ENCODE measurements at places on chromosomes 4 and X.
A peak's percentile ranks its signal among the peaks of the same experiment; 100 is the strongest.

DNA sequence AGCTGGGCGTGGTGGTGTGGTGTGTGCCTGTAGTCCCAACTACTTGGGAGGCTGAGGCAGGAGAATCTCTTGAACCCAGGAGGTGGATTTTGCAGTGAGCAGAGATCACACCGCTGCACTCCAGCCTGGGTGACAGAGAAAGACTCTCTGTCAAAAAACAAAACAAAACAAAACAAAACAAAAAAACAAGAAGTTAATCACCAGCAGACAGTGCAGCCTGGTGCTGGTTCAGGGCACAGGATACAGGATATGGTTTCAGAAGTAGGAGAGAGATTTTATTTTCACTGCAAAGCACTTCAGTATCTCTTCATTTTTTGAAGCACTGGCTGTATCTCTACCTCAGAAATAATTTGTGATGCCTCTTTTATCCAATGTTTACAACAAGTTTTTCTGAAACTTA is 1222.9 kb upstream of the PRKX start:
- DNase-seq: no peak

- no peak for DNase-seq
Observed at GRCh38 chr4:7344636-7345155, 90.0 kb downstream of the PSAPL1 start.

- DNase-seq: peak; percentile 34
Observed at GRCh38 chr4:152255437-152255836, 280.5 kb downstream of the FBXW7 start.

DNA sequence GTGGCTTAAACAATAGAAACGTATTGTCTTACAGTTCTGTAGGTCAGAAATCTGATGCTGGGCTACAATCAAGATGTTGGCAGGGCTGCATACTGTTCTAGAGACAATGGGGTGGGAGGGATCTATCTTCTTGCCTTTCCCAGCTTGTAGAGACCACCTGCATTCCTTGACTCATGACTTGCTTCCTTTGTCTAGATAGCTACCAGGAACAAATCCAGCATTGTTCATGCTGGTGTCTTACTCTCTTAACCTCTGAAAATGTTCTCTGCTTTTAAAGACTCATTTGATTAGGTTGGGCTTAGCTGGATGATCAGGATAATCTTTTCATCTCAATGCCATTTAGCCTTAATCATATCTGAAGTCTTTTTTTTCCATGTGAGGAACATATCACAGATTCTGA is 169.0 kb downstream of the ZNF330 start:
- DNase-seq: no peak

- no peak for DNase-seq
Observed at GRCh38 chr4:126113058-126113457, 798.3 kb downstream of the FAT4 start.

DNA sequence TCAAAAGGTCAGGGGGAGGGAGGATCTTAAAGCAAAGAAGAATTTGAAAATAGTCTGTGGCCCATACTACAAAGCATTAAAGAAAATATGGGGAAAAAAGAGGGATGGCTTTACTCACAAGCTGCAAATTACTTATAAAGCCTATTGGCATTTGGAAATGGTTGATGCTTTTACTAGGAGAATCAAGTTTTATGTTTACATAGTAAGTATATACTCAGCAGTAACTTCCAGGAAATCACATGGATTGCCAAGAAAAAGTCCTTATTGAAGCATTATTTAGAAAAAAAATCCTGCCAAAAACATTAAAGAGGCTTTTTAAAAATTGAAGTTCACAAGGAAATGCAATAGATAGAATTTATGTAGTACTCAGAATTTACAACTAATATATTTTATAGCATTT is 8.4 kb upstream of the SH3RF1 start:
- no peak for DNase-seq

DNA sequence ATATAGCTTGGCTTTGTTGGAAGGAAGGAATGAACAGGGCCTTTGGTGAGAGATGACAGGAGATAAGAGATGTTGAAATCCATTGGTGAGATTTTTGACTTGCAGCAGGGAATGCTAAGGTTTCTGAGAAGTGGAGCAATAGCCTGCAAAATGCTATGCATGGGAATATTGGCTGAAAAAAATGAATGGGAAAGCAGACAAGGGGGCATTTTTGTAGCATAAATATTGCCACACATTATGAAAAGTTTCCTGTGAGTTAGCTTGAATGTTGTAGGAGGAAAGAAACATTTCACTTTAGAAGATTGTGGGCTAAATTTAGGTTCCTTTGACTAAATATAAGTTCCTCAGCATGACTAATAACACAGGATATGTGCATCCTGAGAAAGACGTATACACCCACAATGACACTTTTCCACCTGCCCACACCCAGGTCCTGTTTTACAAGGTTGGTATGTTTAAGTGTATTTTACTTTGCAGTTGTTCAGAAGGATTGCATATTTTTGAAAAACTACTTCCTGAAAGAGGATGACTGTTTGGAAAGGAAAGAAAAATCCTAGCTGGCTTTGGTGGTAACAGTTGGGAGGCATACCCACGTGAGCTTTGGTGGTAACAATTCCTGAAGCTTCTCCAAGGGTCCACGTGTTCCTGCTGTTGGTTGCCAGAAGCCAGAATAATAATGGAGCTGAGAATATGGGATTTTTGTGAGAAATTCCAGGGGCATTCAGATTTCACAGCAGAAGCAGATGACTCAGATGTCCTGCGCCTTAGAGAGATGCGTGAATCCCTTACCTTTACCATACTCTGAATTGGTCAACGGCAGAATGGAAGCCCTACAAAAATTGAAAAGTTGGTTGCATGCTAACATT is 28.5 kb downstream of the PHEX start:
- DNase-seq: no peak

- no peak for DNase-seq
Observed at GRCh38 chr4:167221084-167221483, 13.2 kb downstream of the SPOCK3 start.

DNA sequence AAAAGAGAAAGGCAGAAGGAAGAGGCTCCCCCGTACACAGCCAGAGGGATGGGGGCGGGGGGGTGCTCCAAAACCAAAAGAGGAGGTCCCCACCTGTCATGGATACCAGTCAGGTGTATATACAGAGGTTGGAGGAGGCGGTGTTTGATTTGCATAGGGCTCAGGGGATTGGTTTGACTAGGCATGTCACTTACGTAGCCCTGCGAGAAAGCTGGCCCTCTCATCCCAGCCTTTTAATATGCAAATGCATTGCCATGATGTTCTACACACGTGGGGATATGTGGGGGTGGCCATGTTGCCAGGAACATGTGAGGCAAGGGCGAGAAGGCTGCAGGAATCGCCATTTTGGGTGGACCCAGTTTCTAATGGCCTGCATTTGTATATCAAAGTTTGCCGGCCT is 38.6 kb downstream of the TMEM150C start:
- DNase-seq: no peak

- no peak for DNase-seq
Observed at GRCh38 chr4:177008836-177009501, 216.2 kb upstream of the VEGFC start.

GRCh38 chr4:98544141-98544817 is 114.1 kb downstream of the TSPAN5 start:
- DNase-seq: no peak

DNA sequence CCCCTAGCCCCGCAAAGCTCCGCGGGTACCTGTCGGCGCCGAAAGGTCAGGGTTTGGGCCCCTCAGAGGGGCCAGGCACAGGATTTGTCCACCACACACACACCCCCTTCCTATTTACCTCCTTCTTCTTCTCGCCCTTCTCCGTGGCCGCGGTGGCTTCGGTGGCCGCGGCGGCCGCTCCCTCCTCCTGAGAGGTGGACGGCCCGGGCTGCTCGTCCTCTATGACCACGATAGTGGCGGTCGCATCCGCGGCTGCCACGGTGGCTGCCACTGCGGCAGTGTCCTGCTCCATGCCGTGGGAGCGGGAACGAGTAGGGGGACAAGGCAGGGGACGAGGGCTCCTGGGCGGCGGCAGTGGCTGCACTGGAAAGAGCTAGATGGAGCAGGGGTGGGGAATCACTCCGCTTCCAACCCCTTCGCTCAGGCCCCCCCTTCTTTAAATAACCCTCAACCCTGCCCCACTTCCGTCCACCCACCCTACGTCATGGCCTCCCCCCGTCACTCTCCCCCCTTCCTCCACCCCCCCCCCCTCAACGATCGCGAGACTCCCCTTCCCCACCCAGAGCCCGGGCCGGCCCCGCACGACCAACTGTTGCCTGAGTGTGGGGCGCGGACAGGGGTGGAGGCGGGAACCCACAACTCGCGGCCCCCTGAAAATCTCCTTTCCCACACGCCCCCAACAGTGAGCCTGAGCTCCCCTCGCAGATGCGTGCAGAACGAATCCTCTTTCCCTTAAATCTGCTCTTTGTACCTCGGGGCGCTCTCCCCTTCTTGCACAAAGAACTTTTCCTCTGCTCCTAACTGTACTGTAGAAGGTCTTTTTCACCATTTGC is at the start of gene SMARCA1:
SMARCA1 (minus strand) TSS at position 412 of the 833 bp plus-strand sequence; CDS start at position 292, 120 bp downstream.
- DNase-seq: no peak

DNA sequence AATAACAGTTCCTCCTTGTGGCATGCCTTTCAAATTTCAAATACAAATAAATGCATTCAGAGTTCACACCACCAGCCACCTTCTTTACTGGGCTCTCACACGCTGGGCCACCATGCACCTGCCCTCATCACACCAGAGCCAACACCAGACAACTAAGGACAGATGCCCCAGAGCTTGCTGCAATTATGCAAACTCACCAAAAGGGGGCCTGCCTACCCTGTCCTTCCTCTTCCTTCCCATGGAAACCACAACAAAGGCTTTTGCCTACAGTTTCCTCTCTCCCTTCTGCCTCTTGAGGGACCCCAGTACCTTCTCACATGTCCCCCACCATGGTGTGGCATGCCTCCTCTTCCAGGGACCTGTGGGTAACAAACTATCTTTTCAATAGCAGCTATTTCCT is 1333.9 kb upstream of the TENM3 start:
- no peak for DNase-seq

DNA sequence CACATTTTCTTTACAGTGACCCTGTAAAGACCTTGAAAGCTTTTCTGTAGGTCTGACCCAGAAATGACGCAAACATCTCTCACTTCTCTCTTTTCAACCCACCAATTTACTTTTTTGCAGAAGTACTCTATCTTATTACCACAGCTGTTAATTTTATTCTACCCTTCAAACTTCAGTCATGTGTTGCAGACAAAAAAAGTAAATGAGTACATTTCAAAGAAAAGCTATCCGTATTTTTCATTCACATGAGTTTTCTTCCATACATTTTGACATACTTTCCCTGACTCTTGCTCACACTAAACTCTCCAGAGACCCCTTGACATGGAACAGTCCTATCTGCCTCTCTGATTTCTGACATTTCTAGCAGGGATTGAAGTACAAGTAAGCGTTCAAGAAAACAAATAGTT is 51.7 kb downstream of the SLC7A11 start:
- DNase-seq: no peak

DNA sequence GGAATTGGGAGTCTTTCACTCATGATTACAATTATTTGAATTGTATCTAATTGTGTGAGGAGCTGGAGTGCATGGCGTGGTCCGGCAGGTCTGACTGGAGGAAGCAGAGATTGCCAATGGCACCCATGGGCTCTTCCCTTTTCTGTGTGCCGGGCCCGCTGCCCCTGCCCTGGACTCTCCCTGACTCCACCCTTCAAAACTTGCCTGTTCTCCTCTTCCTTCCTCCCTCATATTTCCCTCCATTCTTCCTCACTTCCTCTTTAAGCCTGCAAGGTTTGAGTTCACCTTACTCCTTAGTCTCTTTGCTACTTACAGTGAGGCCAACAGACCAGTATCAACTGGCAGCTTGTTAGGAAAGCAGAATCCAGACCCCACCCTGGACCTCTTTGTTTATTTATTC is 6.5 kb upstream of the STBD1 start:
- no peak for DNase-seq

DNA sequence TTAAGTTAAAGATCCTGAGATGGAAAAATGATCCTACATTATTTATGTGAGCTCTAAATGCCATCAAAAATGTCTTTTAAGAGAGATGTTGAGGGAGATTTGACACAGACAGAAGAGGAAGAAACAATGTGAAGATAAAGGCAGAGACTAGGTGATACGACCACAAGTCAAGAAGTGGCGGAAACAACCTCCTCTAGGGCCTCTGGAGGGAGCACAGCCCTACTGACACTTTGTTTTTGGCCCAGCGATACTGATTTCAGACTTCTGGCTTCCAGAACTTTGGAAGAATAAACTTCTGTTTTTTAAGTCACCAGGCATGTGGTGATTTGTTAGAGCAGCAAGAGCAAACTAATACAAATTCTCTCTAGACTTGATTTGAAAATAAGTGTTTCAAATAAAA is 1216.1 kb downstream of the FSTL5 start:
- no peak for DNase-seq

- no peak for DNase-seq
Observed at GRCh38 chr4:156060661-156061060, 107.0 kb upstream of the CTSO start.

GRCh38 chrX:18173494-18174180 is 47.0 kb downstream of the BEND2 start:
- no peak for DNase-seq

DNA sequence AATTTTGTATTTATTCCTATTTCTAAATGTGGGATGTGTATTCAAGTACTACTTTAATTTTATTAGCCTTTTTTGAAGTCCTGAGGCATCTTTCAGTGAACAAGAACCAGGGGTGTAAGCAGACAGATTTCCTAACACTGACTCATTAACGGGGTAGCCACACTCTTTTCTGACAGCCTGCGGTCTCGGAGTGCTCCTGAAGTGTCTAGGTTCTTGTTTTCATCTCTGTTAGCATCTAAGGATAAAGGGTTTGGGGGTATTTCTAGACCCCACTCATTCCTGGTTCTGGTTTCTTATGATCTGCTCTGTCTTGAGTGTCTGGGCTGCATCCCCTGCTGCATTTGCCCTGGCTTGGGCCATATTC is 71.9 kb downstream of the GC start:
- DNase-seq: no peak

DNA sequence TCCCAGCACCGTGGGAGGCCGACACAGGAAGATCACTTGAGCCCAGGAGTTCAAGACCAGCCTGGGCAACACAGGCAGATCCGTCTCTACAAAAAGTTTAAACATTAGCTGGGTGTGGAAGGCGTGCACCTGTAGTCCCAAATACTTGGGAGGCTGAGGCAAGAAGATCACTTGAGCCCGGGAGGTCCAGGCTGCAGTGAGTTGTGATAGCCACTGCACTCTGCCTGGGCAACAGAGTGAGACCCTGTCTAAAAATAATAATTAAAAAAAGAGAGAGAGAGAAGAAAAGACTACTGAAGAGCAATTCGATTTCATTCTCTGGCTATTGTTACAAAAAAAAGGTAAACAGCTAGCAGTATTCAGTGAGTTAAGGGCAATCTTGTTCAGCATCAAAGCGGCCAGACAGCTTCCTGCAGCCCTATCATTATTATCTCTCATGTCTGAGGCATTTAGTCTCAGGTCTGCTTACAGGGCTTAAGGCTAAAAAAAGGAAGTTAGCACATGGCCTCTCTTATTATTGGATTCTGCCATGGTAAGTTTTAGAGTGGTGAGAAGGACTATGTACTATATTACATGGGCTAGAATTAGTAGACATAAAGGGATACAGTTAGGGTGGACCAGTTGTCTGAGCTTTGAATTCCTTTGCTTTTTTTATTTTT is 37.9 kb downstream of the ARHGEF6 start:
- DNase-seq: no peak

- DNase-seq: no peak
Observed at GRCh38 chr4:1030559-1030958, 19.1 kb downstream of the FGFRL1 start.

GRCh38 chrX:128928636-128929035 is 594.7 kb downstream of the SMARCA1 start:
- no peak for DNase-seq

All from stimulated activated CD4-positive, alpha-beta T cell treated with anti-CD3 and anti-CD28 coated beads, TNF-alpha, amount 100 ng/mL, for 4 hours (primary cell).